ENCODE measurements at places on chromosomes 13 and 19.

GRCh38 chr13:40456979-40457553, 209.4 kb downstream of the FOXO1 start:
- no peak for DNase-seq

DNA sequence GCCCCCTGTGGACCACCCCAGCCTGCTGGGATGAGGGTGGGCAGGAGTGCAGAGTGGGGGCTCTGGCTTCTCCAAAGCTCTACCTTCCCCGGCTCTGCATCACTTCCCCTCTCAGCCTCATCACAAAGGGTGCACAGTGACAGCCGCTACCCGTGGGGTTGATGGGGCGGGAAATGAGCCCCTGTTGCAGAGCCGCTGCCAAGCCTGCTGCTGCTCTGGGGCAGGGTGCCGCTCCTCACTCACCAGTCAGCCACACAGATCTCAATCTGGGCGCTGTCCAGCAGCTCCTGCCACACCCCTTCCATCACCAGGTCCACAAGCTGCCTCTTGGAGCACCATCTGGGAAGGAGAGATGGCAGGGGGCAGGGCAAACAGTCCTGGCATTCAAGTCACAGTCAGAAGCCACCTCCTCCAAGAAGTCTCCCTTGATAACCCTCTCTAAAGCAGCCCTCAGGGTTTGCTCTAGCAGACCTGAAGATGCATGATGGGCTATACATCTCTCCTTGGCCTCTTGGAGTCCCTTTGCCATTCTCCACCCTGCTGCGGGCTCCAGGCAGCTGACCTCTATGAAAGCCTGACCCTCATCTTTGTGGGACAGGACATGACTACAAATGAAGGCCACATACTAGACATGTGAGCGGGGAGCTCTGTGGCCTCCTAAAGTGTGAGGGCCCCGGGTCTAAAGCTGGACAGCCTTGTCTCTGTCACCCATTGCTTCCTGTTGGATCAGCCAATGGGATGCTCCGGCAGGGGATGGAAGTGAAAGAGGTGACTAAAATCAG, 15.7 kb downstream of the MRPS12 start:
- DNase-seq, result no peak

- no peak for DNase-seq
These were observed 131.0 kb downstream of the RNF17 start for GRCh38 chr13:24894972-24895300.

- no peak for DNase-seq
These were observed 139.7 kb downstream of the SLITRK6 start for GRCh38 chr13:85659493-85659892.

DNA sequence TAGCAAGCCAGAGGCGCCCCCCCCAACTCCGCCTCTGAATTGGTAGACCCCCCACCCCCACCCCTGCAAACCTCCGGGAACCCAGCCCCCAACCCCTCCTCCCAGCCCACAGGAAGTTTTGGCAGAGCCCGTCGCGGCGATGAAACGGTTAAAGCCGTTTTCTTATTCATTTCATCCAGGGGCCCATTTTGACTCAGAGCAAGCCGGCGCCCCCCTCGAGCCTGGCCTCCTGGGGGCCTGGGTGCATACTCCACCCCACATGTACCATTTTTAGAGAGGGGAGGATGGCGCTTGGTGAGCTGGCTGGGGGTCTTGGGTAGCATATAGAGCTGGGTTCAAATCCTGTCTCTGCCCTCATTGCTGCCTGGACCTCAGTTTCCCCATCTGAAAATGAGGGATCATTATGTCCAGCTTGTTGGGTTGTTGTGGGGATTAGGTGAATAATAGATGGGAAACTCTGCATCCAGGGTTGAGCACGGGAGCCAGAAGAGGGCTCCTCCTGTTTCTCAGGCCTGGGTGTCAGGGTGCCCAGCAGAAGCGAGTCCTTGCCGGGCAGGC, 7.9 kb upstream of the JUNB start:
- DNase-seq, result peak; percentile 82

- no peak for DNase-seq
These were observed 21.3 kb downstream of the SLC46A3 start for GRCh38 chr13:28697441-28697840.

DNA sequence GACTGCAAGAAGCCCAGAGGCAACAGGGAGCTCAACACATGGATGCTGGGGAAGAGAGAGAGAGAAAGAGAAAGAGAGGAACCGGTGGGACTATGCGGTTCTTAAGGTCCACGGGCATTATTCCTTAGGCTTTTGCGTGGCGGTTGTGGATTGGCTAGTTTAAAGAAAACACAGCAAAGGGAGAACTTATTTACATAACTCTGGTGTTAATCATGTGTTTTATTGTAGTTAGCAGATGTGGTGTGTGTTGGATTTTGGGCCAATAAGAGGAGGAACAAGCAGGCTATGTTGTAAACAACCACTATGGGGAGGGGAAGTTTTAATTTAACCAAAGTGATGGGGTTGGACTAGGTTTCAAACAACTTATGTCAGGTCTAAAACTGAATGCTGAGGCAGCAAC, 275.3 kb upstream of the KLF12 start:
- DNase-seq, result no peak

- DNase-seq, result no peak
These were observed 33.0 kb downstream of the GPC6 start for GRCh38 chr13:93259527-93260080.

DNA sequence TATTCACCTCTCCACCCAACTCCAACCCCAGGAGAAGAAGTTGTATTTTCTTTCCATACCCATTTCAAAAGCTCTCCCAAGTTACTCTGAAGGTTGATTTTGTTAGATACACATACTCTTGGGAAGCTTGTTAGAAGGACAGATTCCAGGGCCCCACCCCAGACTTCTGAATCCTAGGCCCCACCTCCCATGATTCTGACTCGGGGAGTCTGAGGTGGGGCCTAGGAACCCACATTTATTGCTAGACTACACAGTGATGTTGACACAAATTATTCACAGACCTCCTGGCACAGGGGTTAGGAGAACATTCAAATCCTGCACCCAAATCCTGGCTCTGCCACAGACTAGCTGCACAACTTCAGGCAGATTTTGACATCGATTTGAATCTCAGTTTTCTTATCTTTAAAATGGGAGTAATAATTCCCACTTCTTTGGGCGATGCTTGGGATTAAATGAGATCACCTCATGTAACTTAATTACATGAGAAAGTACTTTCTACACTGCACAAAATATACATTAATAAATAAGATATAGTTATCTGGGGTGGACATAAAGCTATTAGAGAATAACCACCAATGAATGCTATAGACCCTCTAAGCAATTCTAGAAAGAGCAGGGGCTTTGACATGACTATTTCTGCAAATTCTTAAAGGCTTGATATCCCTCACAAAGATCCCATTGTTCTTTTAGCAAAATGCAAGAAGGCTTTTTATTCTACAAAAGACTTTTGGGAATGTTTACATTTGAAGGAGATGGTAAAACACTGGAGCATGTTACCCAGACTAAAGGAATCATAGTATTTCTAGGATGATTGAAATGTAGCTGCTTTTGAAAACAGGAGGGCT, 18.0 kb downstream of the MBNL2 start:
- no peak for DNase-seq

DNA sequence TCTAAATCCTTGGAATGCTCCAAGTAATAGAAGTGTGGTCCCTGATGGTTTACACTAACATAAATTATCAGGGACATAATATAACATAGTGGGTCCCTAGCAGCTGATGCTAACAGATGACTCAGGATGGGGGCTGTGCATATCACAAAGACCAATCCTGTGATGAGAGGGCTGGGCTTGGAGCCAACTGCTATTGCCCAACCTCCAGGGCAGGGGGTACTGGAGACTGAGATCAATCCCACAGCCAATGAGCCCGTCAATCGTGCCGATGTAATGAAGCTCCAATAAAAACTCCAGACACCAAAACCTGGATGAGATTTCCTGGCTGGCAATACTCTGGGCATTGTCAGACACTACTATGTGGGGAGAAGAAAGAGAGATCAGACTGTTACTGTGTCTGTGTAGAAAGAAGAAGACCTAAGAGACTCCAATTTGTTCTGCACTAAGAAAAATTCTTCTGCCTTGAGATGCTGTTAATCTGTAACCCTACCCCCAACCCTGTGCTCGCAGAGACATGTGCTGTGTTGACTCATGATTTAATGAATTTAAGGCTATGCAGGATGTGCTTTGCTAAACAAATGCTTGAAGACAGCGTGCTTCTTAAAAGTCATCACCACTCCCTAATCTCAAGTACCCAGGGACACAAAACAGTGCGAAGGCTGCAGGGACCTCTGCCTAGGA, 33.4 kb downstream of the ABCC4 start:
- DNase-seq, result no peak

DNA sequence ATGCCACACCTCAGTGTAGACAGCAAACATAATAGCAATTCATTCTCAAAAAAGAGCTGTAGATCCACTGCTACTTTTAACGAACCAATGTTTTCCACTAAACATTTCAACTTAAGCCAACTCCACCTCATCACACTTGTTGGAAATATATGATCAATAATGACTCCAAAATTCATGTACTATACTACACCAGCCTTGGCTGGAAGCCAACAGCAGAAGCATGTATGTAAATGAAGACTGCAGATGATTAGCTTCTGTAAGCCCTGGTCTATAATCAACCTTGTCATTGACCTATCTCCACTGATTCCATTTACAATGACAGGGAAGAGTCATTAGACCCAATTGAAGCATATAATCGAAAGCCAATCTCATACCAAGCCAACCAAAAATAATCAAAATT, 71.7 kb downstream of the STK24 start:
- DNase-seq, result no peak

- DNase-seq, result no peak
These were observed 14.2 kb upstream of the PNMA8C start for GRCh38 chr19:46442808-46443450.

GRCh38 chr19:34041925-34042521, 130.3 kb upstream of the LSM14A start:
- DNase-seq, result peak; percentile 88

- peak; percentile 34 for DNase-seq
These were observed 13.4 kb downstream of the TM6SF2 start for GRCh38 chr19:19259741-19260140.

GRCh38 chr19:18397242-18398202, at the start of gene LRRC25:
TSS of gene LRRC25 (minus strand) at chr19:18397622. CDS start at chr19:18396963, 659 bp downstream.
- DNase-seq, result no peak

GRCh38 chr19:1954532-1954933, 13.6 kb downstream of the CSNK1G2 start:
- no peak for DNase-seq

- no peak for DNase-seq
These were observed 22.0 kb downstream of the NOTCH3 start for GRCh38 chr19:15178629-15179308.

DNA sequence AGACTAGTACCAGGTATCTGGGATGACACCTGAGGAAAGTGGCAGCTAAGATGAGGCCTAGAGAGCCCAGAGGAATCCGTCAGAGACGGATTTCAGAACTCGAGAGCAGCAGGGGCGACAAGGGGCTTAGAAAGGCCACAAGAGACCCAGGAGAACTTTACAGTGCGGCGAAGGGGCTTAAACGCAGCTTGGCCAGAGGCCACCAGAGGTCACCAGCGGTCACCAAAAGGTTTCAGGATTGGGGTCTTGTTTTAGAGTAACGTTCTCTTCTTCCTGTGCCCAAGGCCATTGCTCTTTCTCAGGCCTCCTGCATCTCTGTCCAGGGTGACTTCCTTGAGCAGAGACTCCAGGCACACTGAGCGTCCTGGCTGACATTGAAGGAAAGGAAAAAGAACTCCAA, 2.2 kb downstream of the ZSCAN22 start:
- DNase-seq, result peak; percentile 18

- DNase-seq, result peak; percentile 20
These were observed 47.0 kb downstream of the SACS start for GRCh38 chr13:23386533-23386932.

DNA sequence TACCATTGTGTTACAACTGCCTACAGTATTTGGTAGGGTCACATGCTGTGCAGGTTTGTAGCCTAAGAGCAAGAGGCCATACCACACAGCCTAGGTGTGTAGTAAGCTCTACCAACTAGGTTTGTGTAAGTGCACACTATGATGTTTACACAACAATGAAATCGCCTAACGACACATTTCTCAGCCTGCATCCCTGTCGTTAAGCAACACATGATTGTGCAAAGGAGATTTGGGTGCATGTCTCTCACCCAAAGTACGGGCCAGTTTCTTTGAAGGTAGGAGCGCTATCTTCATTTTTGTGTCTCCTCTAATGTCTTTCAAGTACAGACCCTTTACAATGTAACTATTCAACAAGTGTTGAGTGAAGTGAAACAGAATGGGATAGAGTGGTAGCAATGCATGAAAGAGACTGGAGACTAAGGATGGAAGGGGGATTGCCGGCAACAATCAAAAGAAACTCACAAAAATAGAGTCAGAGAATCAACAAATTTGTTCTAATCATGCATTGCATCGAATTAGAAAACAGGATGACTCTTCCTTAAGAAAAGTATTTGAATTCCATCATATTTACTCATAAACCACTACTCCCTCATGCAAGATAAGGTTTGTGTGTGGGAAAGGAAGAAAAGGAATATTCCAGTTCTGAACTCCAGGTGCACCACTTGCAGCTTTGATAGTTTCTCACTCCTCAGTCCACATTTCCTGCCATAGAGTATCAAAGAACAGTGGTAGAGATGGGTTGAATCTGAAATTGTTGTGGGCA, 60.2 kb upstream of the TNFRSF19 start:
- no peak for DNase-seq

GRCh38 chr13:99867535-99868257, 103.9 kb downstream of the ZIC5 start:
- no peak for DNase-seq

- DNase-seq, result no peak
These were observed 133.2 kb upstream of the MCF2L start for GRCh38 chr13:112835796-112836195.

GRCh38 chr13:103315711-103316110, 249.5 kb upstream of the SLC10A2 start:
- DNase-seq, result no peak

- DNase-seq, result no peak
These were observed 16.4 kb upstream of the IGFL1 start for GRCh38 chr19:46213156-46213555.

- DNase-seq, result no peak
These were observed 7.2 kb downstream of the RNASEH2B start for GRCh38 chr13:50916701-50917184.
